Mesangial cell (primary cell): ENCODE measurements at places on chromosomes 5 and 9. TPM values are rescaled to one million over a fixed set of nuclear protein-coding genes. Genes with fewer than 3 reads are reported as not detected.

The CNTNAP3 gene
- 13.5 and 23.5 TPM in 2 replicates for total RNA-seq

The HCN1 gene
- not detected in 2 replicates for total RNA-seq

The KCNN2 gene
- 0.13 TPM in 1 of 2 replicates, not detected in the other for total RNA-seq

The EIF4EBP3 gene
- total RNA-seq = 0.98 and 6.3 TPM in 2 replicates

The LECT2 gene
- not detected in 2 replicates for total RNA-seq

The NRARP gene
- total RNA-seq = 0.38 and 1.8 TPM in 2 replicates

The CRB2 gene
- total RNA-seq = 3.3 and 94.2 TPM in 2 replicates

The CSF1R gene
- total RNA-seq = 0.13 and 0.16 TPM in 2 replicates

The APC gene
- 17.4 and 23.5 TPM in 2 replicates for total RNA-seq

The GPRIN1 gene
- 7.6 and 37.2 TPM in 2 replicates for total RNA-seq

The SLC28A3 gene
- total RNA-seq = under 0.01 TPM in 2 replicates

The PCAT7 gene
- 0.13 TPM in 1 of 2 replicates, not detected in the other for total RNA-seq

The C1QTNF2 gene
- total RNA-seq = 0.65 TPM in 1 of 2 replicates, not detected in the other

The SHOC1 gene
- total RNA-seq = not detected in 2 replicates

The BAAT gene
- total RNA-seq = 0.13 and 0.16 TPM in 2 replicates

The LHX3 gene
- not detected in 2 replicates for total RNA-seq

The CCDC69 gene
- 0.98 and 2.0 TPM in 2 replicates for total RNA-seq

The ABCA1 gene
- 36.0 and 38.0 TPM in 2 replicates for total RNA-seq

The ARHGEF39 gene
- total RNA-seq = 0.89 and 11.1 TPM in 2 replicates

The DOCK8 gene
- 0.49 and 2.8 TPM in 2 replicates for total RNA-seq

The CFAP90 gene
- 0.16 and 2.2 TPM in 2 replicates for total RNA-seq

The FOXD4 gene
- total RNA-seq = 0.25 TPM in 1 of 2 replicates, not detected in the other

The SPATA31C1 gene
- total RNA-seq = 0.13 and 0.16 TPM in 2 replicates

The CCNH gene
- total RNA-seq = 49.4 and 70.7 TPM in 2 replicates

The SHISAL2B gene
- total RNA-seq = not detected in 2 replicates

The LCN10 gene
- total RNA-seq = not detected in 2 replicates

The BDP1 gene
- total RNA-seq = 11.7 and 13.0 TPM in 2 replicates

The MCC gene
- total RNA-seq = 10.4 and 13.9 TPM in 2 replicates

The MED7 gene
- 9.3 and 11.6 TPM in 2 replicates for total RNA-seq

The PCDHB16 gene
- total RNA-seq = 0.16 and 0.63 TPM in 2 replicates

The BTNL3 gene
- not detected in 2 replicates for total RNA-seq

The PCDHGA5 gene
- 0.33 and 1.5 TPM in 2 replicates for total RNA-seq

The GAPT gene
- total RNA-seq = not detected in 2 replicates

The CNTLN gene
- total RNA-seq = 3.5 and 4.2 TPM in 2 replicates

The CCDC171 gene
- total RNA-seq = 0.98 and 1.8 TPM in 2 replicates

The ZNF883 gene
- 2.4 and 6.3 TPM in 2 replicates for total RNA-seq

The F2R gene
- total RNA-seq = 143 and 429 TPM in 2 replicates

The CYLC2 gene
- total RNA-seq = not detected in 2 replicates

The NKD2 gene
- 0.13 TPM in 1 of 2 replicates, not detected in the other for total RNA-seq

The SPATA9 gene
- not detected in 2 replicates for total RNA-seq

The TIMD4 gene
- total RNA-seq = 0.38 TPM in 1 of 2 replicates, not detected in the other

The HMGCS1 gene
- total RNA-seq = 37.2 and 38.7 TPM in 2 replicates

The RLN2 gene
- total RNA-seq = 1.0 and 2.3 TPM in 2 replicates

The EPB41L4B gene
- total RNA-seq = 0.49 and 0.76 TPM in 2 replicates

The PCDHB8 gene
- total RNA-seq = 0.25 TPM in 1 of 2 replicates, not detected in the other
